ENCODE measurements at places on chromosomes 7 and 10.
A peak's percentile ranks its signal among the peaks of the same experiment; 100 is the strongest.

- DNase-seq: no peak
These were observed 101.1 kb downstream of the RAB11FIP2 start for GRCh38 chr10:117945651-117946050.

GRCh38 chr7:75849573-75849972 lies 29.3 kb upstream of the RHBDD2 start:
- DNase-seq: no peak

DNA sequence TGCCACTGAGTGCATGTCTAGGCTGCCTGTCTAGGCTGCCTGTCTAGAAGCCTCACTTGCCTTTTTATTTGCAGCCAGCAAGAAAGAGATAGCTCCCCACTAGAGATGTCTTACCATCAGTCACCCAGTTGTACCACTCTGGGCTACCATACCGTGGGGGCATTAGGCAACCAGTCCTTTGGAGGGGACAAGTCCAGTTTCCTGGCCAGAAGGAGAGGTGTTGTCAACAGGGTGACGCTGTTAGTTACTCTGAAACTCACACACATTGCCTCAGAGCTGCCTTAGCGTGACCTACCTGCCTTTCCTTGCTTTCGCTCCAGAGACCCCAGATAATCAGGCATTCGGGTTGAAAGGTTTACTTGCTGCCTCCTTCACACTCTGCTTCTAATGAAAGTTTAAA lies 155.4 kb downstream of the CELF2 start:
- no peak for DNase-seq

DNA sequence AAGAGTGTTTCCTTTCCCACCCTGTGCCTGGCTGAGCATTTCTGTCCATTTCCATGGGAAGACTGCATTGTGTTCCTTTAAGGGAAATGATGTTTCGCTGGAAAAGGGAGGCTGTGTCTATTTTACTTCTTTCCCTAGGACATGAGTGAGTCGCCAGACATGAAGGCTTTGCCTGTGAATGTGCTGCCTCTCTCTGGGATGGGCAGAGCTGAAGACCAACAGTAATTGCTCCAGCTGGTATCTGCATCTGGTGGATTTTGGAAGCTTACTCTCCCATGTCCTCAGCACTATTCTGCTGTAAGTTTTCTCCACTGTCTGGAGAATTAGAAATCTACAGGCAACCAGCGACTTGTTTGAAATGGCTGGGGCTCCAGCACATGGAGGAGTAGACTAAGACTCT lies 264.6 kb upstream of the BMPER start:
- peak; percentile 41 for DNase-seq

GRCh38 chr10:17854044-17854652 lies 45.0 kb downstream of the MRC1 start:
- no peak for DNase-seq

DNA sequence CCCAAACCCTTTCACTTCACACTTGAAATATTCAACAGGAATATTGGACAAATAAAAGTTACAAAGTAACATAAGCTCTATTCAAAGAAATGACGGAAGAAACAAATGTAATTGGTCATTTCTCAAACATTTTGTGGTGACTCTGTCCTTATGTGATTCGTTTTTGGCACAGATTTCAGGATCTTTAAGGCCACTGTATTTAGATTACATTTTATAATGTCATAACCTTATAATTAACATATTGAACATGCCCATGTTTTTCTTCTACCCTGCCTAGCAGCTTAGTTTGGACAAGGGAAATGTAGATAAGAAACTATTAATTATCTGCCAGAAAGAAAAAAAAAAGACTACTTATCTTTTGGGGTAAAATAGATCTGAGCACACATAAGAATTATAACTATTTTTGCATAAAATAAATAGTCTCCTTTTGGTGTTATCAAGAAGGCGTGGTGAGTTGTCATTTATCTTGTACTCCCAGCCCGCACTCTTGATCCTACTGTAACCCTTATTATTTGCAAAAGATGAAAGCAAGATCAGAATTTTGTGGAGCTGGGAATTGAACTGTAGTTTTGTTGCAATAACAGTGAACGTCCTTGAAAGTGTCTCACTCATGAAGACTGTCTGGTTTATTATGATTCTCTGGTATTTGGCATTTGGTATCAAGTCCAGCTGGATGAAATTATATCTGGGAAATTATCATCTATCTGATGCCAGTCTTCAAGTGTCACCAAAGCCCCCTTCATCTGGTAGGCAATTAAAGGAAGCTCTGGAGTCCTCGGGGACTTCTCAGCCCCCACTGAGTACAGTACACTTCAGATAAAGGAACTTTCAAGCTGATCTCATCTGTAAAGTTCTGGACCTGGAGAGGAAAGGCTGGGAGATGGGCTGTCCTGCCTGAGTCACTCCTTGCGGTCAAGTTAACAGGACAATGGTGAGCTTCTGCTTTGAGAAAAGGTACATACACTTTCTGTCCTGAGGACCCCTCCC lies 175.7 kb upstream of the INHBA start:
- DNase-seq: no peak

DNA sequence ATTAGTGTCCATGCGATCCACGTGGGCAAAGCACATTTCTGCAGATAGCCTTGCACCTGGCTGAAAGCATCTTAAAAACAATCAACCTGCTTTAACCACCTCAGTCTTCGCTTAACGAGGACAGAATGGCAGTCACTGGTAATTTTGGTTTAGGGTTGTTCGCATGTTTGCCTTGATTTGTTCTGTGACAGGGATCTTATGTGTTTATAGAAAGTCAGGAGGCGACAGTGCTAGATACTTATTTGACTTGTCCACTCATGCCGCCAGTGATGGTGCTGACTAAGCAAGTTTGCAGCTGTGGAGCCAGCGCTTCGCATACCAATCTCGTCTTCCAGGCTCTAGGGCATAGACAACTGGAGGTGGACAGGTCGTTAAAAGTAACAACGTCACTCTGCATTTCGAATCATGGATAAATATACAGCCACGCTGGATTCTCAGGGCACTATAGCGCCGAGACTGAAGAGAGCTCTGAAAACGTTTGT lies 1.2 kb upstream of the TMEM243 start:
- peak; percentile 1 for DNase-seq

DNA sequence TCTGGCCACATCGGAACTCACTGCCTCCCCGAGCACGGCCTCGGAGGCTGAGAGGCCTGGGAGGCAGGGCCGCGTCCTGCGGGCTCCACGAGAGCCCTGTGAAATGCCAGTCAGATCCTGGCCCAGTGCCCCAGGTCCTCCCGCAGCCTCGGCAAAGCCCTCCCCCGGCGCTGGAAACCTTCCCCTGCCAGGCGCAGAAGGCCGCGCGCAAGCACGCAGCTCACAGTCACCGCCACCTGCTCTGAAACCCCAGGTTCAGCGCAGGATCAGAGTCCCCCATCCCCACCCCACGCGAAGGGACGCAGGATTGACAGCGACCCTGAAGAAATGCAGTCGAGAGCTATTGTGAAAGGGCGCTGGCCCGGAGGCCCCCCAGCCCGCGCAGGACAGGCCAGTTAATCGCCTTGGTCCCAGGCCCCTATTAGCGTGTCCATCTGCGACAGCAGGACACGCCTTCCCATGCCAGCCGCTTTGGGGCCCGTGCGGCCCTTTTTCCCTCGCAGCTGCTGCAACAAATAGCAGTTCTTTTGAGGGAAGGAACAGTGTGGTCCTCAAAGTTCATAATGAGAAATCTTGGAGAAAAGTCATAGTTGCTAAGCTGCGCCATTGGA lies 13.5 kb upstream of the EGFR start:
- no peak for DNase-seq

DNA sequence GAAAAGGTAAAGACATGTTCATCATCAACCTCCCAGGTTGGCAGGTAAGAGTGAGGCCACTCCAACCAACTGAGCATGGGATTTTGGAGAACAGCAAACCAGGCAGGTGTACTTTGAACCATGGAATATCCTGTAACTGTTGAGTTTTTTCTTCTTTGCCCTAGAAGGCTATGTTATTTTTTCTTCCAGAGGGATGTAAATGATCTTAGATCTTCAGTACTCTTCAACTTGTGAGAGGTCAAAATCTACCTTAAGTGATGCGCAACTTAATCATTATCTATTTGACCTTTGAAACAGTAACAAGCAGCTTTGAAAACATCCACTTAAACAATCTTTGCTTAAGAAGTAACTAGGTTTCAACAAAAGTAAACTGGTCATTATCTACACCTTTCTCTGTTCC lies at the start of gene CUBN:
TSS of gene CUBN (minus strand) at position 71 of the 400 bp plus-strand sequence. CDS start at position 25, 46 bp downstream.
- no peak for DNase-seq

GRCh38 chr10:22630234-22631174 lies 83.9 kb downstream of the PIP4K2A start:
- no peak for DNase-seq

- DNase-seq: peak; percentile 26
These were observed 219.8 kb upstream of the SMIM30 start for GRCh38 chr7:113338071-113338696.

DNA sequence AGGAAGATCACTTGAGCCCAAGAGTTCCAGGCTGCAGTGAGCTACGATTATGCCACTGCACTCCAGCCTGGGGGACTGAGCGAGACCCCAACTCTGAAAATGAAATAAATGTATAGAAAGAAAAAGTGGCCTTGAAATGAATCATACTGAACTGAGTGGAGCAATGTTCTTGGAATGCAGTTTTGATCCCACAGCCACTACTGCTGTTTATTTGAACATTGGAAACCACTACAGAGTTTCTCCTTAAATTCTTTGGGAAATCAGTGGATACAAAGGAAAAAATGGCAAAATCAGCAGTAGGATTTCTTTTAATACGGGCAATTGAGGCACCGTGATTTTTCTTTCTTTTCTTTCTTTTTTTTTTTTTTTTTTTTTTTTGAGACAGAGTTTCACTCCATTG lies 637.4 kb downstream of the GALNT17 start:
- DNase-seq: no peak

DNA sequence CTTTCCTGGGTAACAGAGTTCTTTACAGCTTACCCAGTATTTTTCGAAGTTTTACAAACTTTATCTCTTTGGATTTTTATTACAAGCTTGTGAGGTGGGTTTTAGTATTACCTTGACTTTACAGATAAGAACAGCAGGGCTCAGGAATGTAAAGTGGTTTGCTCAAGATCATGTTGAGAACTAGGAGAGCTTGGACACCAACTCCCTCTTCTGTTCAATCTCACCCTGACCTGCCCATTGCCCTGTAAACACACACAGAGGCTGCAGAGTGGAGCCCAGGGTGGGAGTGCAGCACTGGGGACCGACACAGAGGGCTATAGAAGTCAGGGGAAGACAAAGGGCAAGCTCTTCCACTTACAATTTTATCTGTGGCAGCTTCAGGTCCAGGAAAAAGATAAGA lies 4.6 kb upstream of the TSPAN14 start:
- no peak for DNase-seq

DNA sequence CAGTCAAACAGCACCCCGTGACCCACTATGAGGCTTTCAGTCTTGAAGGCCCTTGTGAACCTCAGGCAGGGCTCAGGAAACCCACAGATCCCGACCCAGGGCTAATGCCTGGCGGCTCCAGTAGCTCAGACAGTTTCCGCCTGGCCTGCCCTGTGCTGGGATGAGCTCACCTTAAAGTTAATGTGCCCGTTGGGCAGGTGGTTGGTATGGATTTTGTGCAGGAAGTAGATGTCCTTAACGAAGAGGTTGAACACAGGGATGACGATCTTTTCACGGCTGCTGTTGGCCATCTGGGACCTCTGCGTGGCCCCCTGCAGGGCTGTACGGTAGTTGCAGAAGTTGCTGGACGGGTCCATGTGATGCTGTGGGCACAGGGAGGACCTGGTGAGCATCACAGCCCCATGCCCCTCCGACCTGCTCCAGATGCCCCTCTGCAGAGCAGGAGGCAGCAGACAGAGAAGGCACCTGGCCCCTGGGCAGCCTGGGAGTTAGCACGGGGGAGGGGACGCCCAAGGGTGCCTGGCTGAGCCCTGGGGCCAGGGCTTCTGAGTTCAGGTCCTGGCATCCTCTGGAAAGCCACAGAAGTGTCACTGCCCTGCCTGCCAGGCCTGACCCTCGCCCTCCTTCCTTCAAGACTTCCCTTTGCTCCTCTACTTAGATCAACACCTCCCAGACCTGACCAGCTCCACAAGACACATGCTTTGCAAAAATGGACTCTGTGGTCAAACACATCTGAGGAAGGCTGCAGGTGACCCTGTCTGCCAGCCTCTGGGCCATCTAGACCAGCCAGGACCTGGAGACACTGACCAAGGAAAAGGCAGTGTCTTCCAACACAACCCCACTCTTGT lies 59.8 kb downstream of the CSGALNACT2 start:
- no peak for DNase-seq

DNA sequence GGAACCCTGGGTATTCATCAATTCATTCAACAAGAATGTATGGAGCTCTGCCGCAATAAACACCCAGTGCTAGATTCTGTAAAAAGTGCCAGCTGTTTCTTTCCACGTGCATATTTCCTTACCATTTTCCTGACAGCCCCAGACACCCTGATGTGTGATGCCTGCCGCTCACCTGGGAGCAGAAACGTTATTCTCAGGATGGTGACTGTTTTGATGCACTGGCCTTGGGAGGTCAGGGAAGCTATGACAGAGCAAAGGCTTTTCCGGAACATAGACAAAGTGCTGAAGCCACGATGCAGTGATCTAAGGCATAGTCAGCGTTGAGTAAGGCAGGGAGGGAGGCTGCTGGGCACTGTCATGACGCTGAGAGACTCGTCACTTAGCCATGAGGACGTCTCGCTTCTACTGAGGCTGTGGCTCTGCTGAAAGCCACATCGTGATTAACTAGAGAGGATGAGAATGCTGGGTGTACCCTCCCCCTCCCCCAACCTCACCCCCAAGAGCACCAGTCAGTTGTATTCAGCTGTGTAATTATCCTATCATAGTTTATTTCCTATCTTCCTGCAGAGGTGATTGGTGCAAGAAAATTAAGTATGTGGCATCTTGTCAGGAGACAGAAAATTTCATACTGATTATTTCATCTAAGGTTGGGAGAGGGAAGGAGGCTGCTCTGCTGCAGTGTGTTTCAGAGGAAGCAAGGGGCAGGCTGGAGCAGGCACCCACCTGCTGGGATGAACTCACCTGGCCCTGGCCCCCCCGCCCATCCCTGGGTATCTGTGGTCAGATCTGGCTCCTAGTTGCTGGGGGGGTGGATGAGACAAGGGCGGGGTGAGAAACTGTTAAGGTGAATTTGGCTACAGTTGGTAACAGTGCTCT lies 48.8 kb upstream of the SMNDC1 start:
- peak; percentile 81 for DNase-seq

DNA sequence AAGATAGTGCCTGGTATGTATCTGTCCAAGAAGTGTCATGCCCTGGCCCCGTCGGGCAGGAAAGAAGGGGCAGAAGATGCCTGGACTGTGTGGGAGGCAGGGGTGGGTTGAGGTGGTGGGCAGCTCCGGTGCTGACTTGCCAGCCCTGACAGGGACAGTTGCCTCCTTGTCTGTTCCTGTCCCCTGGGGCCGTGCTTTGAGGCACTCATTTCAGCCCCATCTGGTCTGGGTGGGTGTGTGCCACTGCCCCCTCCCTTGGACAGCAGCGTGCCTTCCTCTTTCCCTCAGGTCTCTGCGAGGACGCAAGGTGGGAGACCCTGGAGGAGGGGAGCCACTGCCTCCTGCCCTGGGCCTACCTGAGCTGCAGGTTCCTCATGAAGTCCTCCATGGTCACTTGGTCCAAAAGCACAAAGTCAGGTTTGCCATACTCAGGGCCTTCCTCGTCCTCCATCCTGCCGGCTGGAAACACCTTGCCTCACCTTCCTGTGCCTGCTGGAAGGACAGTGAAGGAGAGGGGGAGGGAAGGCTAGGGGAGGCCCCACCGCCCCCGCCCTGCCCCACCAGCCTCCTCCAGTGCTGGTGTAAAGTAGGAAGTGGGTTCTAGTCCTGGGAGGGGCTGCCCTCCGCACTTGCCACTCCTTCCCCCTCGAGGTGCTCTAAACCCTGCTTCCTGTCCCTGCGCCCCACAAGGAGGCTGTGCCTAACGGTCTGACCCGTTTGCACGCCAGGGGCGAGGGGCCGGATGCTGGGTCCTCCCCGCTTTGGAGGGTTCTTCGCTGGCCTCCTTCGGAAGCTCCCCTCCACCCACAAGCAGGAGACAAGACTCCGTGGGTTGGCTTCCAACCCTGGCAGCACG lies at the start of gene MYO1G:
TSS of gene MYO1G (minus strand) at position 505 of the 856 bp plus-strand sequence. CDS start at position 451, 54 bp downstream.
- no peak for DNase-seq

All from MG63 (cell line).